ENCODE measurements at places on chromosomes 6 and 20.

GRCh38 chr20:57622579-57623381 is 2.6 kb upstream of the ZBP1 start:
- no peak for DNase-seq

DNA sequence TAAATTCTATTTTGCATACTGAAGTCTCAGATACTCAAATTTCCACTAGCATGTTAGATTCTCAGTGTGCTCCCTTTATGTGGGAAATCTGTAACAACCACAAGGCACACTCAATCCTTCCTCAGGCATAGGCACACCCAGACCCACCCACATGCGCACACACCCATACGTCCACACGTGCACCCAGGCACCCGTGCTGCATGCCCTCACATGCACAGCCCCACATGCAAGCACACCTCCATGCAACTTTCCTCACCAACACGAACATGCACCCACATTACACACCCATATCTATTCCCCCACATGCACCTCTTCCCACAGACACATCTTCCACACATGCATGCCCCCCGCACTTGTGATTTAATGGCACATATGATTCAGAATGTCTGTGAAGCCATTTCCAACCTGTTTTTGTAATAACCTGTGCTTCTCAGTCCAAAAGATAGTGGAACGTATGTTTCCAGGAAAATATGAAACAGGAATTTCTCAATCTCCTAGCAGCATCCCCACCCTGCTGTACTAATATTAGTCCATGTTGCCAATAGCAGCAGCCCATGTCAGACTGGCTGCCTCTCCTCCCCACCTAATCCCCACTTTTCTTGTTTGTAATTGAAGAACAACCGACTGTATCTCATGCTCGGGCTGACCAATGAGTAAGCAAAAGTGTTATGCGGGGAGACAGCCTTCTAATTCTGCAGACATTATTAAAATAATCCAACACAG is 11.3 kb upstream of the CYP24A1 start:
- no peak for DNase-seq

DNA sequence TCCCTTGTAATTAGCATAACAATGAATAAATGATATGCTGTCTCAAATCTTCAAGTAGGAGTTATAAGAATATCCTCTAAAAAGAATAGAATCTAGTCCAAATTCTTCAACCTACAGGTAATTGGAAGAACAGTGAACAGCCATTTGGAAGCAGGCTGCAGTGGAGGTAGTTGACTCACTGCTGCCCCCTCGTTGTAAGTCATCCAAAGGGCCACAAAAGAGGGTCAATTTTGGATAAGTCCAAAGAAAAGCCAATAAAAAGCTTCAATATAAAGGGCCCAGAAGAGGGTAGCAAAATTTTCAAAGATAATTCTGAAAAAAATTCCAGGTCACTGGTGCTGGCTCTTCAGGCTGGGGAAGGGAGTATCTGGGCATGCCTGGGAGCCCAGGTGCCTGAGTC is 60.8 kb upstream of the SSTR4 start:
- DNase-seq = no peak

DNA sequence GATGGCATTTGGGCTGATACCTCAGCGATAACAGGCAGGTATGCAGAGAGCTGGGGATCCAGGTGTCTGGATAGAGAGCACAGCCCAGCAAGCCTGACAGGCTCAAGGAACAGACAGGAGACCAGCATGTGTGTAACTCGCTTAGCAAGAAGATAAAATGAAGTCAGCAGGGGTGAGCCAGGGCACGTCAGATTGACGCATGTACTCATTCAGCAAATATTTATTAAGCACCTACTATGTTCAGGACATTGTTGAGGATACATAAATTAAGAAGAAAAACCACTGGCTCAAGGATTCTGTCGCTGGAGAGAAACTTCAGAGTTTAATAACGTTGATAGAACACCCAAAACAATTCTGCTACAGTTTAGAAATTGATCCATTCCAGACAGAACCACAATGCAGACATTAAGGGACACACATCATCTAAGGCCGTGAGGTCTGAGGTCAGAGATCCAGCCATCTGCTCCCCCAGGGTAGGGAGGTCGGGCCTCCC is 1.0 kb upstream of the DUSP22 start:
- DNase-seq = no peak

DNA sequence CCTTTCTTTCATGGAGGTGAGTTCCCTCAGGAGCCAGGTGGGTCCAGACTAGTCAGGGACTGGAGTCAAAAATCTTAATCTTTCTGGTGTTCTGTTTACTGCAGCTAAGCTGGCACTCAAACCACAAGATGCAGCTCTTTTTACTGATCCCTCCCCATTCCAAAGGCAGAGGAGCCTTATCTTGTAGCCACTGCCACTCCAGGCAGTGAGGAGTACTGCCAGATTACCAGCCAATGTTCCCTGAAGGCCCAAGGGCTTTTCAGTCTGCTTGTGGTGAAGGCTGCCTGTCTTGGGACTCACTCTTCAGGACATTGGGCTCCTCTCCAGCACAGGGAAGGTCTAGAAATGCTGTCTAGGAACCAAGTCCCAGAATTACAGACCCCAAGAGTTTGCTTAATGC is 490.4 kb upstream of the ADGRB3 start:
- DNase-seq = no peak

- no peak for DNase-seq
Observed at GRCh38 chr6:44561060-44561623, 173.6 kb downstream of the CDC5L start.

DNA sequence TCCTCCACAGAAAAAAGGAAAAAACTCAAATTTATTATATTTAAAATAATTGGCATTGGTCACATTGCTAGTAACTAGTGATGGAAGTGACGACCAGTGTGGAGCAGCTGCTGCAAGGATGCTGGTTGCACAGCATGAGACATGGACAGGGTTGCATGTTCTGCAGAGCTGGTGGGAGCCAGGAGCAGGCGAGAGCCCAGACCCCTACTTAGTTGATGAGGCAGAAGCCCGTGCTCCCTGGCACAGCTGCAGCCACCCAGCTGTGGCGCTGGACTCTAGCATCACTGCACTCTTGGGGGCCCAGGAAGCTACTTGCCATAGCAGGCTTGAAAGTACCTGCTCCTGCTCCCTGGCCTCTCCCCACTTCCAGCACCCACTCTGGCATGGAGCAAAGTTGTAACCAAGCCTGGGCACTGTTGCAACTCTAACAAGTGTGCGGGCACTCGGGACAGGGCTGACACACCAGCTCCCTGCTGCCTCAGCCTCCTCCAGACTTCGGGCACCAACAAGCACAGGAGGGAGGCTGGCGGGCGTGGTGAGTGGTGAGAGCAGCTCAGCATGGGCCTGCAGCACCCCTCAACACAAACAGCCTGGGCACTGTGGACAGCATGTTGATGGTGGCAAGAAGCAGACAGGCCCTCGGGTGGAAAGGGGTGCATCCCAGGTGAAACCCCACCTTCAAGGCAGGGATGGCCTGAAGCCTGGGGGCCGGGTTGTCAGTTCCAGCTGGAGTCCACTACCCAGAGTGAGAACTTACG is 69.6 kb downstream of the EYS start:
- no peak for DNase-seq

DNA sequence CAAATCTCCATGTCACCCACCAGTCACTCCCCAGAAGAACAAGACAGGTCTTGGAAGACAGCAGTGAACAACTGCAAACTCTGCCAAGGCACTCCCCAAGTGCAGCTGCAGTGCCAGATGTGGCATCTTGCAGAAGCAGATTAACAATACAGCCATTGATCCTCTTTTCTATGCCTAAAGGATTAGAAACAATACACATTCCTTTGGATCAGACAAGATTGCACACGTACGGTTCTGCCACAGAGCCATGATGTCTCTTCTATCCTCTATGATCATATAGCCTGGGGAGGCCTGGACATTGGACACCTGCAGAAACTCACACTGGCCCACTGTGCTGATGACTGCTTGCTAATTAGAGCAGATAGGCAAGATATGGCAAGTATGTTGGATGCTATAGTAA is 155.9 kb downstream of the MYLK4 start:
- no peak for DNase-seq

GRCh38 chr6:56713254-56713672 is 70.6 kb upstream of the DST start:
- DNase-seq = no peak

DNA sequence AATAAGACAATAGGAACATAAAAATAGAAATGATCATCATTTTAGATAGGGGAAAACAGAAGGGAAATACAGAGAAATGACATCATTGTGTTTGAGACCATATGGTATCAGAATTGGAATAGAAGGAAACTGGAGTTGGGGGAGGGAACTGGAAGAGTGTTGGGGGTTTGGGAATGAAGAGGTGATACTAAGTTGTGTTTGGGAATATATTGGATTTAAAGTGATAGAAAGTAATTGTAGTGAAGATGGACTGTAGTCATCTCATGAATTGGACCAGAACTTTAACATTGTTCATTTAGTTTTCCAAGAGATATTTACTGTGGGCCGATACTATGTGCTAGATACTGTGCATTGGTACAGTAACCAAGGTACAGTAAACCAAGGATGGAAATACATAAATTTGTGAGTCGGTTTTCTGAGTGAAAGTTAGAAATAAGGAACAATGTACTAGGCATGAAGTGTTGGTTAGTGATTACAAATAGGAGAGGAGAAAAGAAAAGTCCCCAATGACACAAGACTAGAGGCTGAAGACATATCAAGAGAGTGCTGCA is 32.3 kb downstream of the KCNQ5 start:
- no peak for DNase-seq

GRCh38 chr6:112936504-112936903 is 589.4 kb downstream of the RFPL4B start:
- no peak for DNase-seq

Data from HS-27A (cell line).